ENCODE measurements at places on chromosomes 5 and 9.

- peak overlapping the region; percentile 3 for H3K27ac ChIP-seq
- no peak for DNase-seq
- H3K27me3 ChIP-seq: no peaks in the 10 kb centered on the region
- no peak overlapping the region for H3K4me3 ChIP-seq
- peaks cover 55% of the 10 kb centered on the region for H3K4me1 ChIP-seq
- peaks cover 15% of the 10 kb centered on the region for H3K36me3 ChIP-seq
These were observed 10.2 kb downstream of the MVB12B start for GRCh38 chr9:126336736-126337325.

DNA sequence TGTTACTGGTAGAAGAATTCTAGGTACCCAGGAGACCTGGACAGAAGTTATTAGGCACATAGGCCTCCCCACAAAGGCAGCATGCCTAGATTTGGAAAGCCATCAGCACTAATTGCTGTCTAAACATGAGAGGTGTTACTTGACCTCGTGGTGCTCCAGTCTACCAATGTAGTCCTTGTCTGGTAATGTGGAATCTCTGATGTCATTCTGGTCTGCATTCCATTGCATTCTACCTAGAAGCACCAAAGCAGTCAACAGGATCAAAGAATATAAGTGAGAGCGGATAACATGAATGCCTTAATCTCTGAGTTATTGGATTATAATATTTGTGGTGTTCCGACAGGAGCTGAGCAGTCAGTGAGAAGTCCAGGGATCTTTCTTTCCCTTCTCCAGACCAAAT, 175.2 kb downstream of the PSAT1 start:
- DNase-seq: no peak
- H3K4me1 ChIP-seq: peaks cover 24% of the 10 kb centered on the region
- no peak overlapping the region for H3K4me3 ChIP-seq
- peaks cover 3% of the 10 kb centered on the region for H3K27me3 ChIP-seq
- no peak overlapping the region for H3K27ac ChIP-seq

GRCh38 chr9:122350577-122351355, 20.1 kb upstream of the PTGS1 start:
- peak; percentile 89 for DNase-seq
- no peak overlapping the region for H3K27ac ChIP-seq
- peaks cover 15% of the 10 kb centered on the region for H3K4me1 ChIP-seq
- no peak overlapping the region for H3K4me3 ChIP-seq
- H3K27me3 ChIP-seq: peaks cover 73% of the 10 kb centered on the region

DNA sequence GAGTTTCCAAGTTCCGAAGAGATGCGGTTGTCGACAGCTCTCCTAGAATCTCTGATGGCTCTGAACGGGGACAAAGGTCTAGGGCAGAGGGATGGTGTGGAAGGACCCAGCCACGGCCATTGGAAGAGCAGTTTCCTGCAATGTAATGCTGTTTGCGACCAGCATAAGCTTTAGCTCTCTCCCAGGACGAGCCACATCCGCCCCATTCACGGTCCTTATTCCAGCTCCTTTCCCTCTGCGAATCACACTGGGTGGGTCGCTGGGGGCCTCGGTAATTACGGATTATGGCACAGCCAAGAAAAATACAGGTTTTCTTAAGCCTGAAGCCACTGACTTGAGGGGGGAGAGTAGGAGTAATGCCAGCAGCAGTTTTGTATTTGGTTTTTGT, 22.7 kb downstream of the ANXA2R start:
- no peak for DNase-seq
- no peak overlapping the region for H3K27ac ChIP-seq
- peaks cover 38% of the 10 kb centered on the region for H3K4me1 ChIP-seq
- H3K27me3 ChIP-seq: peaks cover 97% of the 10 kb centered on the region

DNA sequence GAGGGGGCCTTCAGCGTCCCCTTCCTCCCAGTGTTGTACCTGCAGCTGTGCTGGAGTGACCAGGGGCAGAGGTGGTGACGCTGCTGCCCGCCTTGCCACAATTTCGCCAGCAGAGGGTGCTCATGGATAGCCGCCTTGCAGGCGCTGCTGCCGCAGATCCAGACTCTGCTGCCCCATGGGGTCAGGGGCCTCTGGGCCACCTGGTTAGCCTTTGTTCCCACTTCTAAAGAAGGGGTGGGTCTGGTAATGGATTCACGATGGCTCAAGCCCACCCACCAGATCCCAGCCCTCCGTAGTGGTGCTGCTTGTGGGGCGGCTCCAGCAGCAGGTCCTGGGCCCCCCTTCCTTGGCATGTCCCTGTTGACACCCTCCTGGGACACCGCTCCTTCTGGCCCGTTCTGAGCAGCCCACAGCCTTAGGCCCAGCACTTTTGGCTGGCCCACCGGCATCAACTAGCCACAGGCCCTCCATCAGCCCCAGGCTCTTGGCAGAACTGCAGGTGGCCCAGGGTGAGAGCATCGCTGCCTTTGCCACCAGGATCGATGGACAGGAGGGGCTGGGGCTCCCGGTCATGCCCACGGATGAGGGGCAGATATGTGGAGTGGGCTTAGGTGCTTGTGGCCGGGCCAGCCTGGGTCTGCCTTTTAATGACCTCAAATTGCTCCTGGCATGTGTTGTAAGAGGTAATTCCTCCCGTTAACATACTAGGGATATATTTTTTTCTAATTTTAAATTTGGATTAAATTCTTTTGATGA, 57.2 kb downstream of the COL5A1 start:
- DNase-seq: peak; percentile 89
- H3K27me3 ChIP-seq: no peaks in the 10 kb centered on the region
- H3K27ac ChIP-seq: no peak overlapping the region
- H3K4me3 ChIP-seq: no peak overlapping the region
- peaks cover 7% of the 10 kb centered on the region for H3K4me1 ChIP-seq
- H3K36me3 ChIP-seq: no peaks in the 10 kb centered on the region

DNA sequence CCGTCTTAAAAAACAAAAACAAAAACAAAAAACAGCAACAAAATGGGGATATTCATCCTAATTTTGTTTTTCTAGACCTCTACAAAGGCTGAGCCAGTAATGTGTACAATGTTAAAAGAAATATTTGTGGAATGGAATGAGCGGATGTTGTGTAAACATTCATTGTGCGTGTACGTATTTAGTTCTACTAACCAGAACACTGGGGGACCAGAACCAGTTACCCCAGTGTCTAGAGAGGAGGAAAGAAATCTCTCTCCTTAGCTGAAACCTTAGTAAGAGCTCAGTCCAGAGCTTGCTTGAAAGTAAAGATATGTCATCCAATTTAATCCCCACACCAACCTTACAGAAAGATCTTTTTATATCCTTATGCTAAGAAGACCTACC, 106.7 kb upstream of the CPEB4 start:
- H3K36me3 ChIP-seq: no peaks in the 10 kb centered on the region
- DNase-seq: no peak
- peak overlapping the region; percentile 4 for H3K27ac ChIP-seq
- peaks cover 16% of the 10 kb centered on the region for H3K27me3 ChIP-seq
- H3K4me3 ChIP-seq: no peak overlapping the region

DNA sequence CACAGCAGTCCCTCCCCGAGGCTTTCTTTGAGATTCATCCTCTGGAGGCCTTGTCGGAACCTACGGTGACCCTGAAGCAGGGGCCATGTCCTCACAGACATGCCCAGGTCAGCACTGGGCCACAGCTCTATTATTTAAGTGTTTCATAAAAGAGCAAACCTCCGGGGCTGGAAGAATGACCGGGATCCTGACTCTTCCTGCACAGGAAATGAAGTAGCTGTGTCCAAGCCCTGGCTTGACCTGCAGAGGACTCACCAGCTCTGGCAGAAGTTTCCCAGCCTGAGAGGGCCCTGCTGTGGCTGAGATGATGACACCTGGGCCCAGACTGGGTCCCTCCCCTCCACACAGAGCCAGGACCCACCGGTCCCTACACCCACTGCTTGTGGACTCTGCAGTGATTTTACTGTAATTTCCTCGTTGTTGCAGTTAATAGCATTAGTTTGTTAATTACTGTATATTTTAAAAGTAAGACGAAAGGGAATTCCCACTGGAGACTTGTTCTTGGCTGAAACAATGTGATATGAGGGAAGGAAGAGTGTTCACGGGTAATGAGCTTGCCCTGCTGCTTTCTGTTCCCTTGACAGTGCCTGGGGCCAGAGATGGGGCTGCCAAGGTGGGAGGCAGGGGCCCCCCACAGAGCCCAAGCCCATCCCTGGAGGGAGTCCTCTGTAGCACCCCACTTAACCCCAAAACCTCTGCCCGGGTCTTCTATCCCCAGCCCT, 72.2 kb downstream of the PCDH1 start:
- peaks cover 26% of the 10 kb centered on the region for H3K4me1 ChIP-seq
- peaks cover 86% of the 10 kb centered on the region for H3K27me3 ChIP-seq
- no peak overlapping the region for H3K4me3 ChIP-seq
- no peak overlapping the region for H3K27ac ChIP-seq
- DNase-seq: no peak

DNA sequence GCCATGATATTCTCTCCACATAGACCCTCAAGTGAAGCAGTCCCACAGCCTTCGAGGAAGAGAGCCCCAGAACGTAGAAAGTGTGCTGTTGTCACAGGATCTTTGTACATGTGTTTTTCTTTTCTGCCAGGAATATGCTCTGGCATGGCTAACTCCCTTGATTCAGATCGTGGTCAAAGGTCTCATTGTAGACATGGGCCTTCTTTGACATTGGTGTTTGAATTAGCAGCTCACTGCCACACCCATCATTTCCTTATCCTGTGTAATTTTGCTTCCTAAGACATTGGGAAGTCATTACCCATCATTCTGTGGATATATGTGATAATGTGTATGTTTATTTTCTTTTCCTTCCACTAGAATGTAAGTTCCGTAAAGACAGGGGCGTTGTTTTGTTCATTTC, 25.5 kb downstream of the MTRR start:
- H3K4me1 ChIP-seq: no peaks in the 10 kb centered on the region
- no peak overlapping the region for H3K4me3 ChIP-seq
- no peak for DNase-seq
- peaks cover 83% of the 10 kb centered on the region for H3K36me3 ChIP-seq
- H3K27ac ChIP-seq: no peak overlapping the region
- H3K27me3 ChIP-seq: no peaks in the 10 kb centered on the region

DNA sequence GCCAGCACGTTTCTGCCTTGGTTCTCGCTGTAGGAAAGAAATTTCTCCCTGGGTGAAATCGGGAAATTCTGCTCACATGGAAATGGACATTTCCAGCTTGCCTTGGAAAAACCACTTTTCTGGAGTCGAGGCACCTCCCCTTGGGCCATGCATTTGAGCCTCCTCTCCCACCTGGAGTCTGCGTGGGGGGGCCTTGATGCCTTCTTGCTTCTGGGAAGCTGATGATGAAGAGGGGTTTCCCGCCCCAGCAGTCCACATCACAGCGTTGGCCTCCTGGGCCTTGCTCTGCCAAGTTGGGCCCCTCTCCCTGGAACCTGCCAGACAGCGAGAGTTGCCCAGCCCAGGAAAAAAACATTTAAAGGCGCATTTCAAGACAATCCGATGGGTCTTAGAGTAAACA, 1.8 kb upstream of the ASB6 start:
- DNase-seq: no peak
- no peak overlapping the region for H3K27ac ChIP-seq
- H3K4me1 ChIP-seq: peaks cover 66% of the 10 kb centered on the region
- no peak overlapping the region for H3K4me3 ChIP-seq
- H3K27me3 ChIP-seq: no peaks in the 10 kb centered on the region

DNA sequence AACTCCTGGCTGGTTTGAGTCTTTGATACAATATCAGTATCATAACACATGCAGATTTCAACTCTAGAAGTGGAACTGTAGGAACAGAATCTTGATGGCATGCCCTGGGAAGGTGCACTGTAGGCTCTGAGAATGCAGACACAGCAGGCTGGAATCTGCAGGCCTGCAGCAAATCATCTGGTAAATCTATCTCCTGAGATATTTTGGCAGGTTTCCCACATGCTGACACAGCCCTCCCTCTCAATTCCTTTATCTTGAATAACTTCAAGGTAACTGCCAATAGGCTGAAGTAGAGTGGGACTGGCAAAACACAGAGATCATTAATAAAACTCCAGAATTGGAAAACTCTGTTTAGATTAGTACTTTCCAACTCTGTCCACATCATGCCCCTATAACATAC, 177.8 kb upstream of the PCSK5 start:
- no peaks in the 10 kb centered on the region for H3K27me3 ChIP-seq
- H3K4me3 ChIP-seq: no peak overlapping the region
- H3K36me3 ChIP-seq: no peaks in the 10 kb centered on the region
- peaks cover 12% of the 10 kb centered on the region for H3K4me1 ChIP-seq

DNA sequence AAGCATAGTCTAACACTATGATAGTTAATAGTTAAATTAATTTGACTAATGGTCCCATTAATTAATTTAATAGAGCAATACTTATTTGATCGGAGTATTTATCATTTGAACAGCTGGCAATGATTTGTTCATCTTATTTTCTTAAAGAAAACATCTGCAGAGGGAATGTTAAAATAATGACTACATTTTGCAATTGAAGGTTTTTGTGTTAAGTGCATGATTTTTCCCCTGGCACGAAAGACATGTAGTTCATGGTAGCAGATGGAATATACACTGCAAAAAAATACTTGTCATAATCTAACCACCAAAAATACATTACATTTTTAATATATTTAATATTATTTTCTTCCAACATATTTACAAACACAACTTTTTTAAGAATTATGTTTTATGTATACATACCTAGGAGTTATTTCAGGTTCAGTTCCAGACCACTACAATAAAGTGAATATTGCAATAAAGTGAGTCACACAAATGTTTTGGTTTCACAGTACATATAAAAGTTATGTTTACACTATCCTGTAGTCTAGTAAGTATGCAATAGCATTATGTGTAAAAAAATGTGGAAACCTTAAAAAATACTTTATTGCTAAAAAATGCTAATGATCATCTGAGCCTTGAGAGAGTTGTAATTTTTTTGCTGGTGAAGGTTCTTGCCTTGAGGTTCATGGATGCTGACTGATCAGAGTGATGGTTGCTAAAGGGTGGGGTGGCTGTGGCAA, 292.6 kb upstream of the DAB2 start:
- H3K36me3 ChIP-seq: no peaks in the 10 kb centered on the region
- peaks cover 6% of the 10 kb centered on the region for H3K27me3 ChIP-seq
- H3K4me1 ChIP-seq: no peaks in the 10 kb centered on the region
- no peak overlapping the region for H3K4me3 ChIP-seq
- no peak for DNase-seq

DNA sequence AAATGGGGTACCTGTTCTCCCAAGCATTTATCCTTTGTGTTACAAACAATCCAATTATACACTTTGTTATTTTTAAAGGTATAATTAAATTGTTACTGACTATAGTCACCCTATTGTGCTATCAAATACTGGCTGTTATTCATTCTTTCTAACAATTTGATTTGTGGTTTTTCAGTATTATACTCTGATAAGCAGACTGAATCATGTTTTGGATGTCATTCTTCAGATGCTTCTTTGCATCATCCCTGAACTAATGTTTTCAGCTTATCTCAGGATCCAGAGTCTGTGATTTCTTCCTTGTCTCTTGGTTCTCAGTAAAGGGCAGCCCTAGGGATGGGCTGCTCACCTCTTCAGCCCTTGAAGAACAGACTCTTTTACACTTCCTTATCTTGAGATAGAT, 177.8 kb upstream of the SGCD start:
- no peaks in the 10 kb centered on the region for H3K36me3 ChIP-seq
- no peaks in the 10 kb centered on the region for H3K4me1 ChIP-seq
- no peak overlapping the region for H3K4me3 ChIP-seq
- no peak overlapping the region for H3K27ac ChIP-seq
- H3K27me3 ChIP-seq: peaks cover 4% of the 10 kb centered on the region
- no peak for DNase-seq

GRCh38 chr5:32767948-32768467, 56.9 kb downstream of the NPR3 start:
- peaks cover 10% of the 10 kb centered on the region for H3K4me1 ChIP-seq
- H3K36me3 ChIP-seq: no peaks in the 10 kb centered on the region
- no peak overlapping the region for H3K27ac ChIP-seq
- no peak overlapping the region for H3K4me3 ChIP-seq
- peaks cover 6% of the 10 kb centered on the region for H3K27me3 ChIP-seq

- H3K4me1 ChIP-seq: no peaks in the 10 kb centered on the region
- H3K27ac ChIP-seq: no peak overlapping the region
- H3K36me3 ChIP-seq: no peaks in the 10 kb centered on the region
- H3K4me3 ChIP-seq: no peak overlapping the region
- H3K27me3 ChIP-seq: peaks cover 3% of the 10 kb centered on the region
- DNase-seq: no peak
These were observed 7.1 kb downstream of the TXNDC8 start for GRCh38 chr9:110330484-110331105.

Data from nephron progenitor cell (in vitro differentiated cells).